Fibroblast of skin of left quadriceps (primary cell): ENCODE measurements at places on chromosomes 1 and 21.

GRCh38 chr1:11204396-11205190, 15.4 kb downstream of the ANGPTL7 start:
- no peak for DNase-seq

DNA sequence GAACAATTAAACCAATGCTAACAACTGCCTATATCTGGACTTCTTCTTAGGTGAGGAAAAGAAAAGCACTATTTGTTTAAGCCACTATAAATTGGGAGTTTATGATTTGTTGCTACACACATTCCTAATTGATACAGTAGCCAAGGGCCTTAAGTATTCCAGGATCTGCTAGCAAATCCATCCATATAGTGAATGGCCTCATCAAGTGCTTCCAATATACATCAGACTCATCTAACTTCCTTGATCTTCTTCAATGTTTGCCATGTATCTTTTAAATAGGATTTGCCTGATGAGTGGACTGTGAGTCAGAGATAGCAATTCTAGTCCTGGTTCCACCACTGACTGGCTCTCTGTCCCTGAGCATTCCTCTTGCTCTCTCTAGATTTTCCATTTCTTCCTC, 430.2 kb downstream of the OMA1 start:
- no peak for DNase-seq

DNA sequence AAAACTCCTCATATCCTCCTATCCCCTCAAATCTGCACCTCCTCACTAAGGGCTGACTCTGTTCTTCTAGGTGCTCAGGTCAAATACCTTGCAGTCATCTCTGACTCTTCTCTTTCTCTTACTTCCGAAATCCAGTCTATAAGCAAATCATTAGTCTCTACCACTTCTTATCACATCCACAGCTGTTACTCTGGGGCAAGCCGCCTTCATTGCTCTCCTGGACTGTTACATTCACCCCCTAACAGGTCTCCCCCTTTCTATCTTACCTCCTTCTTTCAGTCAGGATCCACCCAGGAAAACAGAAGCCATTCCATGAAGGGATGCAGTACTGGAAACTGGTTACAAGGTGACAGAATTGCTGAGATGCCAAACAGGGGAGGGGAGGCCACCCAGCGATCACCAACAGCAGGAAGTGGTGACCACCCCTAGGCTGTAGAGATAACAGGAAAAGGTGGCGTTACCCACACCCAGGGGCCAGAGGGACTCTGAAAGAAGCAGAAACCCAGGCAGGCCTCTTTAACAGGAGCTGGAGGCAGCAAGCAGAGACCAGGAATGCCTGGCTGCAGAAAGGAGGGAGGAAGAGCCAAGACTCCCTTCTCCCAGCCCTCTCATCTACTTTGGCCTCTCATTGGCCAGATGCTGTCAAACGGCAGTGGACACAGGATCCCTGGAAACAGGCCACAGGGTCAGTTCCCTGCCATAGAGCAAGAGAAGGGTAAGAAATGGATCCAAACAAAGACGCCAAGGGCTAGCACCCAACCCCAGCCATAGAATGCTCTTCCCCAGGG, 55.5 kb upstream of the FOXO6 start:
- no peak for DNase-seq

GRCh38 chr1:67880056-67880601, 46.9 kb upstream of the GNG12 start:
- peak; percentile 64 for DNase-seq

DNA sequence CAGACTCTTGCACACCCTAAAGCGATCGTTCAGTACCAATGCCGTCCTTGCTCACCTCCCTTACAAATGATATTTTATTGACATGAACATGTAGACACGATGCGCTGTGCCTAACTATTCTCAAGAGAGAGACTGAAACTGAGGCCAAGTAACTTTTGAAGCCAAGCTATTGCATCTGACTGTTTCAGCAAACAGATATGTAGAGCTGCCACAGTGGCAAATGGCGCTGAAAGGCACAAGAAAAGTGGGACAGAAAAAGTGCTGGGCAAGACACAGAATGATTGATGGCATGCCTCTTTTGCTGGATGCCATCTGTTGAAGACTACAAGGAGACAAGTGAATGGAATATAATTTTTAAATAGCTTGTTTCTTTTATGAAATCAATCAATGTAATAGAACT, 1157.2 kb upstream of the ADGRL4 start:
- DNase-seq = no peak

DNA sequence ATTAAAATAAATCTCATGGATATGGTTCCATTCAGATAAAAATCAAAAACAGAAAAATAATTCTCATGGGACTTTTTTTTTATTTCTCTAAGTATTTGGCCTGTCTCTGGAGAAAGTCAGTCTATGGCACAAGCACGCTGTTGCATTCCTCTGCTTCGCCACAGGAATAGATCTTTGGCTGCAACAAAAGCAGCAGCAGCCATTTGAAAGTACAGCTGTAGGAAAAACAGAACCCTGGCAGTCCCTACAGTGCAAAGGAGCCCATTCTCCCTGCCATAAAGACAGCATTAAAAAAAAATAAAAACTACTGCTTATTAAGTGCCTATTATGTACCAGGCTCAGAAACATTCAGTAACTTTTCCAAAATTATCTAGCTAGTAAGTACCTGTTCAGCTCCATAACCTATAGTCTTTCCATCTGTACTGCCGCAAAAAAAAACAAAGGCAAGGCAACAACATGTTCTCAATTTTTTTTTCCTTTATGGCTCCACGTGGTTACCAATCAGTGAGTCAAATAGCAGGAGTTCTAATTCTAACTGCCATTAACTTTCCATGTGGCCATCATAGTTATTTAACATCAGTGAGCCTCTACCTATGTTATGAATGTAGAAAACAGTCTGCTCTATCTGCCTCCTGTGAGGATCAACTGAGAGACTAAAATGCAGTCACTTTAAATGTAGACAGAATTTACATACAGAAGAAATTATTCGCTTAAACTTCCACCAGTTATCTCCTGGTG, 22.7 kb downstream of the SLC35D1 start:
- DNase-seq = no peak

GRCh38 chr1:57991289-57991688, 555.2 kb downstream of the OMA1 start:
- no peak for DNase-seq

DNA sequence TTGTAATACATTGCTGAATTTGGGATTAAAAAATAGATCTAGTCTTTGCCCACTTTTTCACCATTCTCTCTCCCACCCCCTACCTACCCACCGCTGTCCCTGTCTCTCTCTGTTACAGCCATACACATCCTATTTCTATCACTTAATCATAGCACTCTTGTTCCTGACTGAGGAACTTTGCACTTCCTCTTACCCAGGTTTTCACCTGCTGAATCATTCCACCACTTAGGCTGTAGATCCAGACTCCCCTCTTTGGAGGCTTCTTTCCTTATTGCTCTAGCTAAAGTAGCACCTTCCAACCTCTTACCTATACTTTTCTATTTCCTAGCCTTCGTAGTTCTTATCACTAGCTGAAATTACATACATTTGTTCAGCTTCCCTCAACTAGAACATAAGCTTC, 59.6 kb downstream of the ATP6V1G3 start:
- DNase-seq = no peak

DNA sequence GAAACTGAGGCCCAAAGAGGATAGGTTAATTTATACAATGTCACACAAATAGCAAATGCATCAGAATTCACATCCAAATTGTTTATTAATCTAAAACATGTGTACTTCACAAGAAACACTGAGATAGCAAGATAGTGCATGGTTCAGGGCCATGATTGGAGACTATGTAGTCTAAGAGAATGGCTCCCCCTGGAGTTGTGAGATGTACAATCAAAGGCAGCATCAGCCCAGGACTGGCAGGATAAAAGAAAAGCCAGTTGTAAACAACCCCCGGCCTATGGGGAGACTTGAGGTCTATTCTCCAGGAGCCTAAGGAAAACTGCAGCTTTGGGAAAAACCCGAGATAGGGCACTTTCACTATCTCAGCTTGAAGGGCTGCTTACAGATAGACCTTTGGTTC, 511.0 kb downstream of the OMA1 start:
- DNase-seq = peak; percentile 11

DNA sequence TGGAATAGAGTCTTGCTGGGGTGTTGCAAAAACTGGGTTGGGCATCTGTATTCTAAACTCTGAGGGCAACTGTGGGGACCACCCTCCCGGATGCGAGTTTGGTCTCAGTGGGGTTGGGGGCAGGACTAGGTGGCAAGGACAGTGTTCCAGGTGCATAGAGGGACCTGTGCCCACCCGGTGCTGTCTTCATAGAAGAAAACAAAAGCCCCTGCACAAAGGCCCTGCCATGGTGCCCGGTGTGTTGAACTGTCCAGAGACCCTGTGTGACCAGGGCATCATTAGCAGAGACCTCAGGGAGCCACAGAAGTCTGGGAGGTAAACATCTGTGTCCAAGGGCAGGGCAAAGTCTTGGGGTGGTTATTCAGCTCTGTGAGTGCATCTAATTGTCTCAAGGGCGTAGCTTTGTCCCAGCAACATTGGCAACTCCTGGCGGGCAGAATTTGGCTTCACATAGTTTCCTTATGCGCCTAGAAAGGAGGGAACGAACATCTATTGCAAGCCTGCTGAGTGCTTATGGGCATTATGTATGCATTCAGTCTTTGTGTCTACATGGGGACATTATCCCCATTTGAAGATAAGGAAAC, 72.2 kb upstream of the IFFO2 start:
- DNase-seq = no peak

GRCh38 chr1:27192039-27192529, 37.2 kb upstream of the SLC9A1 start:
- DNase-seq = no peak

GRCh38 chr1:244211559-244211944, 160.5 kb downstream of the ZBTB18 start:
- peak; percentile 19 for DNase-seq

- DNase-seq = no peak
These were observed 304.4 kb upstream of the LYPLAL1 start for GRCh38 chr1:218869276-218869675.

- DNase-seq = no peak
These were observed 226.2 kb downstream of the RHOU start for GRCh38 chr1:228961511-228961910.

DNA sequence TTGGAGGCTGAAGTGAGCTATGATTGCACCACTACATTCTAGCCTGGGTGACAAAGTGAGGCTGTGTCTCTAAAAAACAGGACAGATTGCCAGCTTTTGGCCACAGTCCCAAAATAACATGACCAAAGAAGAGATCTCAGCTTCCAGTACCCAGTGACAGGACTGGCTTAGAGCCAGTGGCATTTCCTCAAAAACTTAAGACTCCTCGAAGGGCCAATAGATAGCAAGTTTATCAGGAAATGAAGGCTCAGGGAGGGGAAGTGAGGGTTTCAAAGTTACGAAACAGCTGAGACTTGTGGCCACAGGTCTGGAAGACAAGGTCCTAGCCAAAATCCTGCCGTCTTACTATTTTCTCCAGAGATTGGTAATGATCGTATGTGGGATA, 6.3 kb upstream of the TMEM39B start:
- DNase-seq = peak; percentile 52

DNA sequence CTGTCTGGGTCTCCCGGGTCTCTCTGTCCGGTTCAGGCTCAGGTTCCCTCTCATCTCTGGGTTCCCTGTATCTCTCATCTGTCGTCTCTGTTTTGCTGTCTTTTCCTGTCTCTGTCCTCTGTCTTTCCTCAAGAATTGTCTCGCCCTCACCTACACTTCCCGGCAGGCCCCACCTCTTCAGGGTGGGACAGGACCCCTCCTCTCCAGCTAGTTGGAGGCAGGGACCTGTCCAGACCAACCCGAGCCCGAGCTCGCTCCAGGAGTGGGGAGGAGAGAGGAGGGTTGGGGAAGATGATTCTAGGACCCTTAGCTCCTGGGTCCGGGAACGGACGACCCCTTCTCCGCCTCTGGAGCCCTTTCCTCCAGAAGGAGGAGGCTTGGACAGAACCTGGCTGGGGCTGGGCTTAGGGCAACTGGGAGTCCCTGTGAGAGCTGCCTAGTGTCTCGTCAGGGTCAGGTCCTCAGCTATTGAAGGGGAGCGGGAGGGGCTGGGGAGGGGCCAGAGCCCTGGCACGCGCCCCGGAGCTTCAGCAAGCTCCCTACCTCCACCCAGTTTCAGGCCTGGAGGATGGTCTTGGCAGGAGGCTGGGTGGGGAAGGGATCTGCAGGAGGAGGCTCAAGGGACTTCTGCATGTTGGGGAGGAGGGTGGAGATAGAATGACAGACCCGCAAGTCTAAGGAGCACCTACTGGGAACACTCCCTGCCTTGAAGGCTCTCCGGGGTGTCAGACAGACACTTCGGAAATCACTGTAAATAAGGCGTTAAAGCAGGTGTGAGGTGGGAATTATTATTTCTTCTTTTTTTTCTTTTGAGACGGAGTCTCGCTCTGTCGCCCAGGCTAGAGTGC, 26.3 kb upstream of the EPB41 start:
- DNase-seq = no peak

GRCh38 chr1:160618327-160618726, 28.5 kb downstream of the SLAMF1 start:
- DNase-seq = no peak

GRCh38 chr1:17588048-17588871, 48.8 kb downstream of the ARHGEF10L start:
- no peak for DNase-seq

GRCh38 chr1:157580179-157580827, 17.6 kb downstream of the FCRL4 start:
- DNase-seq = peak; percentile 35

- DNase-seq = no peak
These were observed 19.7 kb downstream of the STPG1 start for GRCh38 chr1:24393892-24394291.

DNA sequence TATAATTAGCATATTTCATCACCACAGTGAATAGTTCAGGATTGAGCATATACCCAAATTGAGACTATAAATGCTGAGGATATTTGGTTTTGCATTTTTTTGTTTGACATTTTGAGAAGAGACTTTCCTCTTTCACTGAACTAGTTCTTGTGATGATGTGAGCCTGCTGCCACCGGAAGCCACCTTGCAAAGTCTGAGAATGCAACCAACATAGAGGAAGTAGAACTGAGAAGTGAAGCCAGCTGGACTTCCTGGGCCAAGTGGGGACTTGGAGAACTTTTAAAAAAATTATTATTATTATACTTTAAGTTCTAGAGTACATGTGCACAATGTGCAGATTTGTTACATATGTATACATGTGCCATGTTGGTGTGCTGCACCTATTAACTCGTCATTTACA, 102.3 kb downstream of the RPE65 start:
- DNase-seq = no peak

DNA sequence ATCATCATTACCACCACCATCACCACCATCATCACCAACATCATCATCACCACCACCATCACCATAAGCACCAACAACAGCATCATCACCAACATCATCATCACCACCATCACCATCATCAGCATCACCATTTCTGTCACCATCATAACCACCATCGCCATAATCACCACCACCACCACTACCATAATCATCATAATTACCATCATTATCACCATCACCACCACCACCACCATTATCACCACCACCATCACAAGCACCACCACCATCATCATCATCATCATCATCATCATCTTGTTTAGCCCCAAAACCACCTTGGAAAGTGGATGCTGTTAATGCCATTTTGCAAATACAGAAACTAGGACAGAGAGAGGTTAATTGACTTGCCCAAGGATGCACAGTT, 22.5 kb downstream of the CAMK2N1 start:
- no peak for DNase-seq

GRCh38 chr1:228144193-228144992, 4.3 kb downstream of the GUK1 start:
- no peak for DNase-seq
